ENCODE measurements at places on chromosomes 16 and 17.

DNA sequence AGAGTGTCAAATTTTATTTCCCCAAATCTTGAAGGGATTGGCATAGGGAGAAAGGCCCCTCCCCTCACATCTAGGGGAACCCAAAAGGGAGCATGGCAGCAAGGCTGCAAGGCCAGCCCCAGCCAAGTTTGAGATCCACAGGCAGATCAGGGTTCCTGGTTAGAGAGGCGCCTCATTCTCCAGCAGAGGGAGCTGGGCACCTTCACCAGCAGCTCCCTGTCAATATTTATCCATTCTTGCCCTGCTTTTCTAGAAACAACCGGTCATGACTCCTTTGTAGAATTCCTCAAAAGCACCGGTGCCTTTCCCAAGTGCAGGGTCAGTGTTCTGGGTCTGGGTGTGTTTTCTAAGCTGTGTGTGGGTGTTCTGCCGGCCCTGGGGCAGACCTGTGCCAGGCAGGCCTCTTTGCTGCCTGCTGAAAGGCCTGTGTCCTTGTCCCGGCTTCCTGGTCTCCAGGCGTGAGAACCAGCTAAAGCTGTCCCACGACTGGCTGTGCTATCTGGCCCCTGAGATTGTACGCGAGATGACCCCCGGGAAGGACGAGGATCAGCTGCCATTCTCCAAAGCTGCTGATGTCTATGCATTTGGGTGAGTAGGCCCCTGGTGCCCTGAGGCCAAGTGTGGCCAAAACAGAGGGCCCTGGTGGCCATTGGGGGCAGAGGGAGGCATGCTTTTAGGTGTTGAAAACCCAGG, 21.2 kb upstream of the LGALS9 start:
- DNase-seq: peak; percentile 48

DNA sequence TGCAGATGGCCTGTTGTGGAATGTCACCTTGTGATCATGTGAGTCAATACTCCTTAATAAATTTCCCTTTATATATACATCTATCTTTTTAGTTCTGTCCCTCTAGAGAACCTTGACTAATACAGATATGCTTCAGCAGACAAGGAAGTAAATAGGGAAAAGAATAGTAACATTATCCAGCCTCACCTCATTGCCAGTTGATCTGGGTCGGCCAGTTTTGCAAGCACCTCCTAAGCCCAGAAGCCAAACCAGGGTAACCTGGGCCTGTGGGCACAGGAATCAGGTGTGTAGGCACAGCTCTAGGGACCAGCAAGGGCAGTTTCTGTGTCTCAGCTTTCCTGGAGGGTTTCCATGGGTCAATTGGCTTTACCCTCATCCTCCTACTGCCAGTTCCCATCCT, 11.9 kb upstream of the CCL17 start:
- DNase-seq: no peak

DNA sequence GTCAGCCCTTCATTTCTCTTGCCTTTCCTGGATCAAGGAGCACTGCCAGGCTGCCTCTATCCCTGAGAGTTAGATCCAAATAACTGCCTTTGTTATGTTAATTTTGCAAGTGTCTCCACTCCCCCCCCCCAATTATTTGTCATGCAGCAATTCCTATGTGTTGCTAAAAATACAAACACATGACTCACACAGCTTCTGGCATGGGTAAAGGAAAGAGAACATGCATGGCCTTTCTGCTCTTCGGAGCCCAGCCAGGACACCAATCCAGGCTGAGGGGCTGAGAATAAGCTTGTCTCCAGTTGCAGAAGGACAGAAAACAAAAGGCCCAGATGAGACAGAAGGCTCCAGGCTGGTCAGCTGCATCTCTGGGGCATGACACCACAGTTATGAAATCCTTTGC, 148.0 kb upstream of the TNRC6C start:
- DNase-seq: peak; percentile 94

DNA sequence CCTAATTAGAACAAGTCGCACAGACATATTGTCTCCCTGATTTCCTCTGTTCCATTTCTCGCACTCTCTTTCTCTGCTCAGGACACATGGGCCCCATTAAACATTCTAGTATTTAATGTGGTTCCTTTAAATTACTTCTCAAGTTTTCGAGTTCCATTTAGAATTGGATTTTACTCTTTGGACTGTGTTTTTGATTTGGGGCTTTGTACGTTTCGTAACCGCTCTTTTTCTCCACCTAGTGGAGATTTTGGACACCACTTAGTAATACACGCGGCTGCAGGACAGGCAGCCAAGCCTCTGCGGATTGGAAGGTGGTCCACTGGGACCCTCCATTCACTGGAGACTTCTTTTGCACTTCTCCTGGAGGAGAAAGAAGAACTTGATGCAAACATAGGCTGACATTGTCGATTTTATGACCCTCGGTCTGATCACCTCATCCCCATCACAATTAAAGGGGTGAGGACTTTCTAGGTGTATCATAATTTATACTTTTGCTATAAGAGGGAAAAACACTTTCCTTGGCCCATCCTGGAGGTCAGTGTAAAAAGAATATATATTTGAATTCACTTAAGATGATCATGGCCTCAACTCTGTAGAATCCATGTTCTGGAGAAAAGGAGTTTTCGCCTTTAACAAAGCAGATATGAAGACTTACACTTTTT, 85.7 kb downstream of the NOG start:
- DNase-seq: peak; percentile 47

- DNase-seq: peak; percentile 85
Observed at GRCh38 chr17:10380631-10381408, 8.0 kb upstream of the MYH13 start.

DNA sequence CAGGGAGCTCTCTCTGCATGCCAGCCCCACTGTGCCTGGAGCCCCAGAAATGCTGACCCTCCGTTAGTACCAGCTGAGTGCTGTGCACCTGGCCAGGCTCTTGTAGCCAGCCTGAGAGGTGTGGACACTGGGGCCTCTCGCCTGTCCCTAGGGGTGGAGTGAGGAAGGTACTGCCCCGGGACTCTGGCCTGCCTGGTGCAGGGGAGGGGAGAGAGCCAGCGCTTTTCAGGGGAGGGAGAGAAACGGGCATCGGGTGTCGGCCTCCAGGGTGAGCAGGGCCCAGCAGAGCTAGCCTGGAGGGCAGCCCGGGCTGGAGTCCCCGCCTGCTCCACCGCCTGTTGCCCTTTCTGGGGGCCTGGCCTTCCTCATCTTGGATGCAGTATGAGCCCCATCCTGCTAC, 13.1 kb downstream of the MAP2K3 start:
- no peak for DNase-seq

DNA sequence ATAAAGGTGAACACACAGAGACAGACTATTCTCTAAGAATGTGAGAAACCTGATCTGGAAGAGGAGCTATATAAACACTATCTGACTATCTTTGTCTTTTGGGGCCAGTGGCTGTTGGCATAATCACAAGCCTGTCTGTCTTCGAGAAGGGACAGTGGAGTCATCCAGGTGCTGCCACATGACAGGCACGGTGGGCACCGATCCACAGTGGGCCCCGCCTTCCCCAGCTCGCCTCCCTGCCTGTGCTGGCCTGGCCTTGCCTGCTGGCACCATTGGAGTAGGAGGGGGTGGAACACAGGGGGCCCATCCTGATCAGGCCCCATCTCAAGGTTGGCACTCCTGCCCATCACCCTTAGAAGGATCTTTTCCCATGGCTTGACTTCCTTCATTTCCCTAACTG, 112.8 kb downstream of the CCDC182 start:
- DNase-seq: no peak

DNA sequence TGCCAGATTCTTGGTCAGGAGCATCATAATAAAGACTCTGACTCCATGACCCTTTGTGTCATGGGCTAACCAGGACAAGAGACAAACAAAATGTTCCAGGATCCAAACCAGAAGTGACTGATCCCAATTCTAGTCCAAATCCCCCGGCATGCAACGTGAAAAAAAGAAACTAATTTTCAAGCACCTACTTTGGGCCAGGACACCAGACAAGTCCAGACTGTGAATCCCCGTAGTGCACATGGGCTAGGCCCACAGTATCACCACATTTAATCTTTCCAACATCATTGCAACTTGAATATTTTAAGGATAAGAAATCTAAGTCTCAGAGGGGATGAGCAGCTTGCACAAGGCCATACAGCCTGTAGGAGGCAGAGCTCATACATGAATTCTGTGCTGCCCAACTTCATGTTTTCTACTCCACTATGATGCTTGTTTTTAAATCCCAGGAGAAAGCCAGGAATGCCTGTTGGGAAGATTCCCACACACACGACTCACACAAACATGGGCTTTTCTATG, 365.7 kb downstream of the NPIPA8 start:
- DNase-seq: peak; percentile 22

- no peak for DNase-seq
Observed at GRCh38 chr16:67922740-67923139, 8.9 kb downstream of the CTRL start.

DNA sequence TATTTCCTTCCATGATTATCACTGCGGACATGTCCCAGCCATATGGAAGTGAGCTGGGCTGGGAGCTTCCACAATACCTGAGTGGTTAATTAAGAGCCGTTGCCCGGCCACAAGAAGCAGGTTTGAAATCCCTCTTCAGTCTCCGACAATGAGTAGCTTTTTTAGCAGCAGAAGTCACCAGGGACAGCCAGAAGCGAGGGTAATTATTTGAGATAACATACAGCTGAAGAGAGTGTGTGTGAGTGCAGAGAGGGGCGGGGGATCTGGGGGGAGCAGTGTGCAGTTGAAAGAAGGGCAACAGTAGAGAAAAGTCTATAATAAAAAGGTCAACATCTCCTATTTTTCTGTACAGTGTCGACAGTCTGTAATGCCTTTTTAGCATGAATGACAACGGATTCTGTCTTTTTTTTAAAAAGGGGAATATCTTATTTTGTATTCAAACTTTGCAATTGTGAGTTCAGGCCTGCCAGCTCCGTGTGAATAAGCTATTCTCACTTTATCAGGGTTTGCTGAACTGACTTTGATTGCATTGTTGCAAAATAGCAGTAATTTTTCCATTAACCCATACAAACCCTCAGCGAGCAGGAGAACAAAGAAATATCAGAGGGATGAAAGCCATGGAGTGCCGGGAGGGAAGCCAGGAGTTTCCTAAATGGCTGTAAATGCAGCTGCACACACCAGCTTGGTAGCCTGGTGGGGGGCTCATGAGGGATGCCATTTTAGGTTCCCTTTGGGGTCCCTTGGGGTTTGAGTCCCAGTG, 220.3 kb upstream of the IRX3 start:
- DNase-seq: no peak

DNA sequence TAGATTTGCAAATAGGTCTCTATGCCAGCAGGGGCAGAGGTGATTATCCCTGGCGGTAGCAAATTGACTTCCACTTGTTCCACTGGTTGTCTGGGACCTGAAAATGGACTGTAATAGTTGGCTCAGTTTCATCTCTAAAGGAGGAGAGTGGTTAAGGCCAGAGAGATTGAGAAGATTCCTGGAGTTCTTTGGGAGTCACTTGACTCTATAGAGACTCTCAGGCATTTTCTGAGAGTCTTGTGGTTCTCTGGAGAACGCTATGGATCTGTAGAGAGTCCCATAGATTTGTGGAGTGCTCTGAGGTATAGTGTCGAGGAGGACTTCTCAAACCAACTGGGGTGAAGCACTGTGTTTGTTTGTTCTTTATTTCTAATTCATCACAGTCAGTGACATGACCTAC, 8.9 kb upstream of the PMP22 start:
- DNase-seq: no peak

- DNase-seq: peak; percentile 87
Observed at GRCh38 chr17:6753006-6753445, 2.8 kb upstream of the XAF1 start.

- DNase-seq: peak; percentile 42
Observed at GRCh38 chr16:57600048-57600835, 28.2 kb upstream of the ADGRG1 start.

GRCh38 chr17:57545731-57546342, 199.3 kb downstream of the CCDC182 start:
- no peak for DNase-seq

- DNase-seq: peak; percentile 58
Observed at GRCh38 chr17:72724267-72724666, 368.2 kb downstream of the SLC39A11 start.

GRCh38 chr16:7321661-7322060, 11.0 kb upstream of the RBFOX1 start:
- no peak for DNase-seq

DNA sequence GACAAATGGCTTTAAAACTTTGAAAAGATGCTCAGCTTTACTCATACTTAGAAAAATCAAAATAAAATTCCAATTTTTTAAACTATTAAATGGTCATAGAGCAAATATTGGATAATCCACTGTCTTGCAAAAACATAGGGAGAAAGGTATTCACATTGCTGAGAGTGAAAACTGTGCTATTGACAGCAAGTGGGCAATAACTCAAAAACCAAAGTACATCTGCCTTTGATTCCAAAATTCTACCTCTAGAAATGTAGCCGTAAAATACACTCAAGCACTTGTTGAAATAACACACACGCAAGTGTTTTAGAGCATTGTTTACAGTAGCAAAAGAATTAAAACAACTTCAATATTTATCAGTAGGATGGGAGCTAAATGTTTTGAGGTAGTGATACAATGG, 210.6 kb upstream of the HS3ST3A1 start:
- no peak for DNase-seq

DNA sequence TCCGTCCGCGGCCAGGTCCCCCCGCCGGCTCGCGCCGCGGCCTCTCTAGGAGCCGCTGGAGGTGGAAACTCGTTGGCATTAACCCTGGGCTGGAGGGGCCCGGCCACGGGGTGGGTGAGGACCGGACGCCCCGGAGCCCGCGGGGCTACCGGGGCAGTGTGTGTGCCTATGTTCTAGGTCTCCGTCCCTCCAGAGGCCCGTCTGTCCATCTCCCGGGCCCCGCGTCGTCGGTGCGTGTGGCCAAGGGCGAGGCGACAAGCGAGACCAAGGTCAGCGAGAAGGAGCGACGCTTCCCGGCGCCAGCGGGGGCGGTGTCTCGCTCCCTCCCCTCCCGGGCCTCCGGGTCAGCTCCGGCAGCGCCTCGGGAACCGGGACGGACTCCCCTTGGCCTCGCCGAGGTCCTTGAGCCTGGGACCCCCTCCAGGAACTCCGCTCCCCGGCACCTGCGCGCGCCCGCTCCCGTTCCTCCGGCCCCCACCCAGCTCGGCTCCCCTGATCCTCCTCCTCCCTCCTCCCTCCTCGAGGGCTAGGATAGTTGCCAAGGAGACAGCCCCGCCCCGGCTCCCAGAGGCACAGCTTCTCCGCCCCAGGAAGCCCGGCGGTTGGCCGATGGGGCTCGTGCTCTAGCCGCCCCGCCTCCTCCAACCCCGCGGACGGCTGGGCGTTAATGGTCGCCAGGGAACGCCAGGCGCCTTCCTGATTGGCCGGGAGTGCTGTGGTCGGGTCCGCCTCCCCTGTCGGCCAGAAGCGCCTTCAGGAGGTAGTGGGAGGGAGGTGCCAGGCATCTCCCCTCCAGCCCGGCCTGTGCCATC, 663 bp upstream of the ZNF768 start:
- peak; percentile 95 for DNase-seq

Data from fibroblast of mammary gland (primary cell).